ENCODE measurements at places on chromosomes 6 and 20.

- H3K27ac ChIP-seq = no peak overlapping the region
- no peaks in the 10 kb centered on the region for H3K4me1 ChIP-seq
- no peak for DNase-seq
Measured at GRCh38 chr6:138719011-138719635, 54.4 kb upstream of the CCDC28A start.

DNA sequence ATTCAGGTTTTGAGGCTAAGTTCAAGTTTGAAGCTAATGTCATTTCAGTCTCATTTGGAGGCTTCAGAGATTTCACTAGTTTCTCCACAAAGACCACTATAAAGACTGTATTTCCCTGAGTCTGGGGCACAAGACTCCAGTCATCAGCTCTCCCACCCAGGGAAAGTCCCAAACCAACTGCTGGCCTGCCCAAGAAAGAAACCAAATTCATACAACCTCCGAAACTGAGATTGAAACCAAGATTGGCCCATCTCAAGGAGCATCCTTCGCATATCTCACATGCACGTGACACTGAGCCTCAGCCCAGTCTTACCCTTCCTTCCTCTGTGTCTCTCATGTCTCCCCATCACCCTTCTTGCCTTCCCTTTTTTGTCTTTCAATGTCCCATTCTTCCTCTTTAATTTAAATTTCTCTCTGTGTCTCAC is 3.5 kb upstream of the LTA start:
- no peaks in the 10 kb centered on the region for H3K4me1 ChIP-seq
- H3K27me3 ChIP-seq = no peaks in the 10 kb centered on the region
- H3K27ac ChIP-seq = no peak overlapping the region
- DNase-seq = no peak
- H3K36me3 ChIP-seq = no peaks in the 10 kb centered on the region

GRCh38 chr20:21214431-21214830 is 88.5 kb downstream of the KIZ start:
- no peak for DNase-seq
- H3K4me3 ChIP-seq = peak overlapping the region; percentile 33
- H3K27ac ChIP-seq = no peak overlapping the region
- peaks cover 5% of the 10 kb centered on the region for H3K4me1 ChIP-seq

- no peak overlapping the region for H3K4me3 ChIP-seq
- no peaks in the 10 kb centered on the region for H3K36me3 ChIP-seq
- H3K27me3 ChIP-seq = no peaks in the 10 kb centered on the region
- H3K27ac ChIP-seq = no peak overlapping the region
- DNase-seq = no peak
- no peaks in the 10 kb centered on the region for H3K4me1 ChIP-seq
Measured at GRCh38 chr20:40251284-40251932, 437.6 kb downstream of the MAFB start.

- no peaks in the 10 kb centered on the region for H3K4me1 ChIP-seq
- no peaks in the 10 kb centered on the region for H3K36me3 ChIP-seq
- H3K4me3 ChIP-seq = no peak within 1 kb of the TSS
- no peaks in the 10 kb centered on the region for H3K27me3 ChIP-seq
- no peak for DNase-seq
Measured at GRCh38 chr6:116060572-116061283, at the start of gene FRK. FRK (minus strand) TSS chr6:116060891; CDS start chr6:116060311, 580 bp downstream.

DNA sequence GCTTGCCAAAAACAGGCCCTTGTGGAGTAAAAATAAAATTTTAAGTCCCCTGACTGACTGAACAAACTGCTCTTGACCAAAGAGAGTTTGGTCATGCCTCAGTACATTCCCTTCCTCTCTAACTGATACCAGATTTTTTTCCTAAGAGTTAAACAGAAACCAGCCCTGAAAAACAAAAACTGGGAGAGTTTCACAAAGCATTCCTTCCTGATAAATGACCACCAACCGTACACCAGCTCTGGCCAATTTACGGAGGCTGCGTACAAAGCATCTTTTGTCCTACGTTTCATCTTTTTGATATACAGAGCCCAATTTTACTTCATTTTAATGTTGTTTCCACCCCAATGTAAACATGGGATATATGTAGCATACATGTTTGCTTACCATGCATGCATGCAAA is 477.4 kb upstream of the HTR1E start:
- no peak overlapping the region for H3K4me3 ChIP-seq
- no peaks in the 10 kb centered on the region for H3K27me3 ChIP-seq
- no peak for DNase-seq
- no peaks in the 10 kb centered on the region for H3K36me3 ChIP-seq
- H3K4me1 ChIP-seq = no peaks in the 10 kb centered on the region
- no peak overlapping the region for H3K27ac ChIP-seq

DNA sequence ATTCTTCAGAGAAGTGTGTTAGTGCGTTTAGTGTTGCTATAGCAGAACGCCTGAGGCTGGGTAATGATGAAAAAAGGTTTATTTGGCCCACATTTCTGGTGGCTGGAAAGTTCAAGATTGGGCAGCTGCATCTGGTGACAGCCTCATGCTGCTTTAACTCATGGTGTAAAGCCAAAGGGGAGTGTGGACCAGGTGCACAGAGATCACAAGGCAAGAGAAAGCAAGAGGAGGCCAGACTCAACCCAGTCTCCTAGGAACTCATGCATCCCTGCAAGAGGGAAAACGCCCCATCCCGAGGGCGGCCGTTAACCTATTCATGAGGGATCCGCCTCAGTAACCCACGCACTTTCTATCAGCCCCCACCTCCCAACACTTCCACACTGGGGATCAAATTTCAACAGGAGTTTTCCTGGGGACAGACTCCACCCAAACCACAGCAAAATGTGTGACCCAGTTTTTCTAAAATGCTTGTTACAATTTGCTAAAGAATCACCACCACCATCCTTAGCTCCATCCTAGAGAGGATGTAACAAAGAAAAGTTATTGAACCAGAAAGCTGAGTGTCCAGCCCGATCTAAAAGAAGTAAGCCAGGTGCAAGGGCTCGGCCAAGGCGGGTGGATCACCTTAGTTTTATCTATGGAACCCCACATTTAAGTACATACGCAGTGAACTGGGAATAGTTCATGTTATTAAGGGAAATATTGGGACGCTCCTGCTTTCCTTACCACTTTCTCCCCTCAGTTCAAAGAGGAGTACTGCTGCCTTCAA is 164.8 kb downstream of the QKI start:
- DNase-seq = no peak
- H3K4me1 ChIP-seq = peaks cover 16% of the 10 kb centered on the region
- H3K27me3 ChIP-seq = no peaks in the 10 kb centered on the region
- no peak overlapping the region for H3K4me3 ChIP-seq
- H3K36me3 ChIP-seq = no peaks in the 10 kb centered on the region

- H3K4me3 ChIP-seq = no peak overlapping the region
- no peaks in the 10 kb centered on the region for H3K36me3 ChIP-seq
- H3K27me3 ChIP-seq = no peaks in the 10 kb centered on the region
- H3K4me1 ChIP-seq = no peaks in the 10 kb centered on the region
Measured at GRCh38 chr6:153814136-153814535, 224.9 kb upstream of the OPRM1 start.

GRCh38 chr20:8005033-8005432 is 14.5 kb downstream of the TMX4 start:
- no peak for DNase-seq
- H3K27me3 ChIP-seq = no peaks in the 10 kb centered on the region
- H3K4me3 ChIP-seq = no peak overlapping the region
- H3K36me3 ChIP-seq = no peaks in the 10 kb centered on the region

GRCh38 chr6:80742481-80742880 is 636.0 kb downstream of the BCKDHB start:
- no peak overlapping the region for H3K4me3 ChIP-seq
- no peaks in the 10 kb centered on the region for H3K36me3 ChIP-seq
- DNase-seq = no peak
- no peak overlapping the region for H3K27ac ChIP-seq
- no peaks in the 10 kb centered on the region for H3K4me1 ChIP-seq

- H3K27me3 ChIP-seq = no peaks in the 10 kb centered on the region
- no peaks in the 10 kb centered on the region for H3K4me1 ChIP-seq
- H3K27ac ChIP-seq = no peak overlapping the region
- no peak for DNase-seq
- no peaks in the 10 kb centered on the region for H3K36me3 ChIP-seq
Measured at GRCh38 chr6:154721460-154721859, 11.8 kb upstream of the SCAF8 start.

DNA sequence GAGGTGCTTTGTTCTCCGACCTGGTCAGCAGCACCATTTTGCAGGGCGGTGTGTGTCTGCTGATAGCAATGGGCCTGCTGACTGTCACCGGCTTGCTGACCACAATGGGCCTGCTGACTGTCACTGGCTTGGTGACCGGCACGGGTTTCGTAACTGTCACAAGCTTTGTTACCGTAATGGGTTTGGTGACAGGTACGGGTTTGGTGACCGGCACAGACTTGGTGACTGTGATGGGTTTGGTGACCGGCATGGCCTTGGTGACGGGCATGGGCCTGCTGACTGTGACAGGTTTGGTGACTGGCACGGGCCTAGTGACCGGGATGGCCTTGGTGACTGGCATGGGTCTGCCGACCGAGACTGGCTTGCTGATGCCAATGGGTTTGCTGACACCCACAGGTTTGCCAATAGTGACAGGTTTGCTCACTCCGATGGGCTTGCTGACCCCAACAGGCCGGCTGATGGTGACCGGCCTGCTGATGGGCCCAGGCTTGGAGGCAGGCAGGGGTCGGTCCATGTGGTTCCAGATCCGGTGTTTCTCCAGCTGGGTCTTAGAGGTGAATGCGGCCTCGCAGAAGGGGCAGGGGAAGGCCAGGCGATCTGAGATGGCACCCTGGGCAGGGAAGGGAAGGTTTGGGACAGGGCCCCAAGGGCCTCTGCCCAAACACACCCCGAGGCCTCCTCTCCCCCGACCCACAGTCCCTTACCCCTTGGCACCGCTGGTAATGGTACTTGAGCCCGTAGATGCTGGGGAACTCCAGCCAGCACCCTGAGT is 3.4 kb downstream of the ZNF512B start:
- no peak overlapping the region for H3K27ac ChIP-seq
- H3K4me3 ChIP-seq = peak overlapping the region; percentile 21
- no peak for DNase-seq
- no peaks in the 10 kb centered on the region for H3K4me1 ChIP-seq
- no peaks in the 10 kb centered on the region for H3K27me3 ChIP-seq

DNA sequence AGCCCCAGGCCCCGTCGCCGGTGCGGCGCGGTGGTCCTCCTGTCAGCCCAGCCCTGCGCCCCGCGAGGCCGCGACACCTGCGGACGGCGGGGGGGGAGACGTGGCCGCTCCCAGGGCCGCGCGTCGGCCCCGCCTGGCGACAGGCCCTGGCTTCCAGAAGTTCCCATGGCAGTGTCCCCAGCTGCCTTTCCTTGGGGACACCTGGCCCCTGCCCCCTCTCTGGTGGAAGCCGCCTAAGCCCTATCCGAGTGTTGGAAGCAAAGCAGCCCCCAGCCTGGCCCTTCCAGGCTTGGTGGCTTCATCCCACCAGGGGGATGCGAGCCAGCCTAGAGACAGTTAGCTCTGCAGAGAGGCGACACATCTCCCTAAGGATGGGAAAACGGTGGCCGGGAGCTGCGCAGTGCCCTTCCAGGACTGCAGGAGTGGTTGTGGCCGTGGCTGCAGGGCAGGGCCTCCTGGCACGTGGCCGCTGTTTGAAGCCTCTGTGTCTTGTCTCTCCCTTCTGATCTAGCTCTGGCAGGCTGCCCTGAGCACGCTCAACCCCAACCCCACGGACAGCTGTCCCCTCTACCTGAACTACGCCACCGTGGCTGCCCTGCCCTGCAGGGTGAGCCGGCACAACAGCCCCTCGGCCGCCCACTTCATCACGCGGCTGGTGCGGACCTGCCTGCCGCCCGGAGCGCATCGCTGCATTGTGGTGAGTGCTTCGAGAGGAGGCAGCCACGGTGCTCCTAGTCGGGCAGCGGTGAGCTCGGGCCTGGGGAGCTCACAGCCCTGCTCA is 816 bp downstream of the NPEPL1 start:
- no peaks in the 10 kb centered on the region for H3K27me3 ChIP-seq
- H3K27ac ChIP-seq = no peak overlapping the region
- H3K36me3 ChIP-seq = peaks cover 9% of the 10 kb centered on the region

DNA sequence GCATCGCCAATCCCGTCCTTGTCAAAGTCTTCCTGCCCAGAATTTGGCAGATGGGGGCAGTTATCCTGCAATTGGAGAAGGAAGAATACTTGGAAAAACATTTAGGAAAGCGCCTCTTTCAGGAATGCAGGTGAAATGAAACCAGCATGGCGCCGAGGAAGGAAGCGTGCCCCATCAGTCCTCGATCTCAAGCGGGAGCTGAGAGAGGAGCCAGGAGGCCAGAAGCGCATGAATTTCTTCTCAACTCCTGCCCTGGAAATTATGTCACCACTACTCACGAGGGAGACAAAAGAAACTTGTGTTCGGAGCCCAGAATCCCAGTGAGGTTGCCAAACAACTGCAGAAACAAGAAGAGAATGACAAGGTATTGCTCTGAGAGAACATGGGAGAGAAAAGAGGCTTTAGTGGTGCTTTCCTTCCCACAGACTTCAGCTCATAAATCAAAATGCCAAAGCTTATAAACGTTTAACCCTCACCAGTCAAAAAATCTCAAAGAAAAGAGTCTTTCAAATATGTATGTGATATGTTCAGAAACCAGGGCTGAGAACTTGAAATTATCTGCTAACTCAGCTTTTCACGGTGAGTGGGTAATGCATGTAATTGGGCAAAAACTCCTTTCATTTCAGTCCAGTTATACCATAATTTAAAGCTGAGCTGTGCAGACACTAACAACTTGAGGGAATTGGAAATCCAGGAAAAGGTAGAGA is 23.9 kb downstream of the THBS2 start:
- no peak overlapping the region for H3K27ac ChIP-seq
- H3K4me3 ChIP-seq = no peak overlapping the region
- H3K36me3 ChIP-seq = no peaks in the 10 kb centered on the region
- H3K27me3 ChIP-seq = no peaks in the 10 kb centered on the region

DNA sequence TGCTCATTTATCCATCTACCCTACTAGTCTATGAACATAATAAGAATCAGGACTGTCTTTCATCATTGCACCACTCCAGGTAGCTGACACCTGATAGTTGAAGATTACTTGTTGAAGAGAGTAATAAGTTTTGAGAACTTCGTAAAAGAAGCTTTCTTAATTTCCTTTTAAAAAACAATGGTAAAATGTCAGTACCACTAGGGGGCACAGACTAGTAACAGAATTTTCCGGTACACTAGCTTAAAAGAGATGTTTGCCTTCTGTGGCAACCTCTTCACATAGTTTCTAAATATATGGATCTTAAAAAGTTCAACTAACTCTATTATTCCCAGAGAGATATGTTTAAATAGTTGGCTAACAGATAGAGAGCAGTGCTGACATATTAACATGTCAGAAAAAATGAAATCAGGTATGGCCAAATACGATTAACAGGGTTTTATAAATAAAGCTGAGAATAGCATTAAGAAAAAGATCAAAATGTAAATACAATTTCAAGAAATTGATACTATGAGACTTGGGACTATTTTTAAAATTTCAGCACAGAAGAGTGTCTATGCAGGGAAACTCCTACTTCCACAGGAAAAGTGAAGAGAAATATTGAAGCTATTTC is 5.4 kb upstream of the KCNQ5 start:
- H3K27me3 ChIP-seq = peaks cover 9% of the 10 kb centered on the region
- no peak overlapping the region for H3K27ac ChIP-seq
- peaks cover 4% of the 10 kb centered on the region for H3K4me1 ChIP-seq
- no peak overlapping the region for H3K4me3 ChIP-seq

DNA sequence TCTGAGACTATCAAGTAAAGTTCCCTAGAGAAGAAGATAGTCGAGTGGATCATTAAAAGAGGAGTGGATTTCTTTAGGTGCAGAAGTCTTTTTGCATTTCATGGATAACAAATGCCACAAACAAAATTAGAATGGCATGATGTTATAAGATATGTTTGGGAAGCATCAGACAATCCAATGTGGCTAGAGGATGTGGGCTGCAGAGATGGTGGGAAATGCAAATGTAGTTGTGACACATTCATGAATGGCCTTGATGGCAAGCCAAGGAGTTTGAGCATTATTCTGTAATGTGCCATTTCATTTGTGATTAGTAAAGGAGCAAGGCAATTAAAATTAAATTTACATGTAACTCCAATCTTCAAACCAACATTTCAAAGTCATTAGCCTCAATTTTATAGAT is 211.9 kb downstream of the CENPW start:
- H3K27me3 ChIP-seq = no peaks in the 10 kb centered on the region
- H3K4me1 ChIP-seq = no peaks in the 10 kb centered on the region
- H3K36me3 ChIP-seq = no peaks in the 10 kb centered on the region
- H3K4me3 ChIP-seq = no peak overlapping the region

Measured in H1 (cell line).